ENCODE measurements at places on chromosomes 16 and 17.

GRCh38 chr17:32871746-32872145 is 5.2 kb downstream of the MYO1D start:
- DNase-seq: no peak

- DNase-seq: no peak
Observed at GRCh38 chr17:11980813-11981212, 16.5 kb downstream of the ZNF18 start.

DNA sequence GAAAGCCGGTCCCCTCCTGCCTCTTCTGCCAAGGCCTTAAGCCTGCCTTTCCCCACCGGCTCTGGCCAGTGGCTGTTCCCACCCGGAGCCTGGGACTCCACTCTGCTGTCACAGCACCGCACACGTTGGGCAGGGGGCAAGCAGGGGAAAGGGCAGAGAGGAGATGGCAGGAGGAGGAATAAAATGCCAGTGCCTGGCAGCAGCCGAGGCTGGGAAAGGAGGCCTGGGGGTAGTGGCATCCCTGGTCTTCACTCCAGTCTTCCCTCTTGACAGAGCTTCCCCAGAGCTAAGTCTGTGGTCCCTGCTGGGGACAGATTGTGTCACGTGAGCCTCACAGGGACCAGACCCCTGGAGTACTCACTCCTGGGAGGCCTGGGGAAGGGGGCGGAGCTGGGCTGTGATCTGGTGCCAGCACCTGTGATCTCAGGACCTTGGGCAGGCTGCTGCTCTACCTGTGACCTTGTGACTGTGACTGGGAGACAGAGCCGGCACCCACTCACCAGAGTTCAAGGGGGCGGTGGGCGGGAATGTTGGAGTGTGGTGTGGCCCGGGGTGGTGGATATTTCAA is 97.2 kb upstream of the GSE1 start:
- DNase-seq: no peak

DNA sequence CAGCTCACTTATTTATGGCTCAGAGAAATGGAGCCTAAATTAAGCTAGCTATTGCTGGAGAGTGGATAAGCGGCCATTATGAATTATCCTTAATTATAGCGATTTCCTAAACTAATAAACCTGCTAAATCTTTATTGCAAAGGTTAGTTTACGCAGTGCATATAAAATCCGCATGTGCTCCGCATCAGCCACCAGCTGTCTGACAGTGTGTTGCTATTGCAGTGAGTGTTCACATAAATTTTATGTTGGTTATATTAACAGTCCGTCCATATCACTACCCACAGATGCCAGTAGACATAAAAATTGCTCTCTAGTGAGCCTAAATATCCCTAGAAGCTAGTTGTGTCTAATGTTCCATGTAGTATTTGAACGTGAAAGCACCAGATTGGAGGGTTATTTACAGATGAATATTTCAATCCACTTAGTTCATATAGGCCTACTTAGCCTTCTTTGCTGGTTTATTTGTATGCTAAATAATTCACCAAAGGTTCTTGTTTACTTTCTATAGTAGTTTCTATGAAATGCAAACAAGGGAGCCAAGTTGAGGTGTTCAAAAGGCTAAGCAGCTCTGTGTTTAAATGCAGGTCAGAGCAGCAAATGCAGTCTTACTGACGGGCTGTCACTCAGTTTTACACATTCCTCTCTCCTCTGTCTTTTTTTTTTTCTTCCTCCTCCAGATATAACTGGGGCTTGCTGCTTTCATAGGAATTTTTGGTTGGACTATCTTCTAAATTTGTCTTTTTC is 219.1 kb downstream of the IRX3 start:
- DNase-seq: no peak

- no peak for DNase-seq
Observed at GRCh38 chr17:15431766-15432165, 35.7 kb downstream of the CDRT4 start.

DNA sequence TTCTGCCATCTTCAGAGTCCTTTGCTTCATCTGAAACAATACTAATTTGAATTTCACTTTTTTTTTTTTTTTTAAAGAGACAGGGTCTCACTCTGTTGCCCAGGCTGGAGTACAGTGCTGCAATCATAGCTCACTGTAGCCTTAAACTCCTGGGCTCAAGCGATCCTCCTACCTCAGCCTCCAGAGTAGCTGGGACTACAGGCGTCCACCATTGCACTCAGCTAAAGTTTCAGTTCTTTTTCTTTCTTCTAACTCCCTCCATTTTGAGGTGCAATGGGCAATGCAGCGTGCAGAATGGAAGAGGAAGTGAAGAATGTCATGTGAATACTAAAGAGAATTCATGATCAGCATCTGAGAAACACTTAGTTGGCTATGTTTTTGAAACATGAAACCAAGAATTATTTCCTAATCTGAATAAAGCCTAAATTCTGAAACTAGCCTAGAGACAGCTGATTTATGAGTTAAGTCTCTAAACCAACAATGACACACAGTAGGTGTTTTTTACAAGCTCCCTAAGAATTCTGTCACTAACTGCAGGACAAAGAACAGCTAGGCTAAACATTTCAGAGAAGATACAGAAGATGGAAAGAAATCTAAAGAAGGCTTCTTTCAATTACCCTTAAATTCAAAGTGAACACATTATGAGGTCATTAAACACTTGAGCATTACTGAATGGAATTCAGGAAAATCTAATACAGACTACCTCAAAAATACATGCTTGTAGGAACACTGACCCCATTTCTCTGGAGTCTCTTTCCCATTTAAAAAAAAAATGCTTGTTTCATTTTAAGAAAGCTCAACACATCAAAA is 21.0 kb downstream of the SNN start:
- DNase-seq: no peak

GRCh38 chr17:37081287-37081686 is 132.5 kb downstream of the AATF start:
- DNase-seq: no peak

GRCh38 chr16:66735891-66736290 is 15.5 kb downstream of the DYNC1LI2 start:
- DNase-seq: no peak

DNA sequence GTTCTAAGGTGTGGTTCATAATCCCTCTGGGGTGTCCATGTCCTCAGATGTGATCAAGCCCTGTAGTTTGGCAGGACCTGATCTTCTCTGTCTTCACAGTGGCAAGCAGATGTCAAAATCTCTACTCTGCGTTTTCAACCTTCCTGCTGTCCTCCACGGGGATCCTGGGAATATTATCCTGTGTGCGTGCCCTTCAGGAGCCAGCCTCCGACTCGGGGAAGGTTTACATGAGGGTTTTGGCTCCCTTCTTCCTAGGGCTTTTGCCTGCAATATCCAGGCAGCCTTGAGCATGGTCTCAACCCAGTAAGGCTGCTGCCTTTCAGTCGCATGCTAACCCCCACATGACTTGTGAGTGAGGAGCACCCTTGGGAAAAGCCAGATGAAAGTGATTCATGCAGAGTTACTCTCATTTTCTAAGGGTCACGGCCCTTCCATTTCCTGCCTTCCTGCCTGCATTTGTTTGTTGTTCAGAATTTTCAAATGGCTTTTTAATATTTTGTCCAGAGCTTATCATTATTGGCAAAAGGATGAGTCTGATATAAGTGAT is 202.2 kb upstream of the CHMP6 start:
- no peak for DNase-seq

DNA sequence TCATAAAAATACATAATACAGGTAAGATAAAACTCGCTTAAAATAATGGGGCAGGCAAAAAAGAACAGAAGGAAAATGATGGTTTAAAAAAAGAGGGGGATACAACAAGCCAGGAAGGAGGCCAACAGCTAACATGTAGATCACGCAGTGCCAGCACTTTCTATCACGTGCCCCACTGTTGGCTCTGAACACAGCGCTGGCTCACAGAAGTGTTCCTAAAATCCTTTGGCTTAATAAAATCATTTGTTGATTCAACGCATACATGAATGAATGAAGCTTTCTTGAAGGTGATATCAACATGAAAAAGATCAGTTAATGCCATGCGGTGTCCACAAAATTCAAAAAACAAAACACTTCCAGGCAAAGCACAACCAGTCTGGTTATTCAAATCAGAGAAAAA is 8.5 kb downstream of the ITGAE start:
- no peak for DNase-seq

DNA sequence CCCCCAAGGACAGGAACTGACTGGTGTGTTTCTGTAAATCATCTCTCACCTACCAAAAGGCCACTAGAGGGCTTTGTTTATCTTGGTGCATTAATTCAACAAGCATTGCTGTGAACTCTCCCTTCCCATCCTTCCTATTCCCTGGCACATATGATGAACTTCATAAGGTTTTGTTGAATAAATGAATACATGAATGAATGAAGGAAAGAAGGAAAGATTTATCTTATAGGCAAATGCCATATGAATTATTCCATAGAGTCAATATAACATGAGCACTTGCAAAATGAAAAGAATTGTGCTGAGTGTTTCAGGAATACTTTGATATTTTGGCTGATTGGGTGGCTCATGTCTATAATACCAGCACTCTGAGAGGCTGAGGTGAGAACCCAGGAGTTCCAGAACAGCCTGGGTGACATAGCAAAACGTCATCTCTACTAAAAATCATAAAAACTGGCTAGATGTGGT is 4.3 kb downstream of the SPDYE4 start:
- no peak for DNase-seq

DNA sequence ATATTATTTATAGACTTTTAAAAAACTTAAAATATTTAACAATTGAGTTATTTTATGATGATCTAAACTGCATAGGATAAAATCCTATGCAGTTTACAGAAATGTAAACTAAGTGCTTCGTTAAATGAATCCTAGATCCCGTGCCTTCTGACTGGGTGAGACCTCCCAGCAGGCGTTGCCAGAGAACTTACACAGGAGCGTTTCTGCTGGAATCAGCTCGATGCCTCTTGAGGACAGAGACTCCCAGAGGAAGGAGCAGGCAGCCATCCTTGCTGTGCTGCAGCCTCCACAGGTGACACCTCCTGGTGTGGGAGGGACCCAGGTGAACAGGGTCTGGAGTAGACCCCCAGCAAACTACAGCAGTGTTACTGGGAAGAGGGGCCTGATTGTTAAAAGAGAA is 160.4 kb downstream of the WWOX start:
- no peak for DNase-seq

GRCh38 chr17:34379868-34380267 is 16.8 kb upstream of the CCL1 start:
- DNase-seq: no peak

DNA sequence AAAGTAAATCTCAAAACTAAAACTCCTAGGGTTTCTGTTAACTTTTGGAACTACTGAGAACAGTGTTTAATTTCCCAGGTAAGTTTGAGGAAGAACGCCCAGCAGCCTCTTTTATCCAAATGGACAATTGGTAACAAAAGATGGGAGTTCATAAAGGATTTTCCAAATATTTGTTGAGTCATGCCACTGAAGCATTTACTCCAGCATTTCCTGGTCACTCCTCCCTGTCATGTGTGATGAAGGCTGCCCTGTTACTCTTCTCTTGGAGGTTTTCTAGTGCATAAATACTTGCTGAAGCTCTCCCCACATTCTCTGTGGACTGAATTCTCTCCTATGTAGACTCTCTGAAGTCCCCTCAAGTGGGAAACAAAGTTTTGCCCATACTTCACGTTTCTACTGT is 16.5 kb downstream of the ZNF75A start:
- no peak for DNase-seq

GRCh38 chr17:42283241-42284023 is 4.9 kb upstream of the STAT5A start:
- no peak for DNase-seq

DNA sequence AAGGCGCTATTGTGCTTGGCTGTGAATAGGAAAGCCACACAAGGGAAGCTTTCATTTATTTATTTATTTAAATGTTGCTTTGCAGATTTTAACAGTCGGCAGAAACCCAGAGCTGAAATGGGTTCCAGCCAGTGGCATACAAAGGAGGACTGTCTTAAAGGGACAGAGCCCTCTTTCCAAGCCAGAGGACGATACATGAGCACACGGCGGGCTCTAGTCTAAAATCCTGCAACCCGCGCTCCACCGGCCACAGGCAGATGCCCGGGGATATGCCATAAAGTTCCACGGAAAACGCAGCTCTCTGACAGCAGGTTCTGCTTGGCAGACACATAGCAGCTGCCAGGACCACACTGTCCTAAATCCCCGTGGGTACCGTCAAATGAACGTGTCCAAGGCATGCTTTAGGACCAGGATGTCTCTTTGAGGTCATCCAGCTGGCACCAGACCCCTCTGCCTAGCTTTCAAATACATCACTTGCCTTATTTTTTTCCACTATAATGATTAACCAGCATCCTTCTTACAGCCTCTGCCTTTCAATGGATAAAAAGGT is 64.6 kb downstream of the CYTH1 start:
- no peak for DNase-seq

DNA sequence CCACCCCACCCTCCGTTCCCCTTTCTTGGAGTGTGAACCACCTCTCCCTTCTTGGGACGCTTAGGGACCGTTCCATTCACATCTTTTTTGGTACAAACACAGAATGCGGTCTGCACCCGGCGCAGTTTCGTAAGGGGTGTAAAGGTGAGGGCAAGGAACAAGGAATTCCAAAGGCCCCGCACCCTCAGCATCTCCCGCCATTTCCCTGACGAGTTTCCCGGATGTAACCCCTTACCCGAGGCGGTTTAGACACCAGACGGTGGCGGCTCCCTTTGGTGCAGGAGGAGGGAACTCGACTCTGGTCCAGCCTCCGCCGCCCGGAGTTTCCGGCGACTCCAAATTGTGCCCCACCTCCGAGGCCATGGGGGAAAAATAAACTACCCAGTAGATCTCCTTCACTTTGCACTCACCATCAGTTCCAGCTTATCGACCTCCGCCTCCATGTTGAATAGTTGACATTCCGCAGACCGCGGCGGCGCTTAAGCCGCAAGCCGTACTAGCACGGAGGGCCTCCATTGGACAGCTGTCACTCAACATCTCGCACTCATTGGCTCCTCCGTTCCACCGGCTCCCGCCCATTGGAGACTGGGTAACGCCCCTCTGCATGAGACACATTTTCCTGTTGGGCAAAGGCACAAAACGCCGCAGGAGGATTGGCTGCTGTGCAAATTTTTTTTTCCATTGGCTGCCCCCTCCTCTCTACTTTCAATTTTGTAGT is at the start of gene SKA2:
SKA2 (minus strand) TSS at position 466 of the 718 bp plus-strand sequence; CDS start at position 443, 23 bp downstream.
- DNase-seq: peak; percentile 85

DNA sequence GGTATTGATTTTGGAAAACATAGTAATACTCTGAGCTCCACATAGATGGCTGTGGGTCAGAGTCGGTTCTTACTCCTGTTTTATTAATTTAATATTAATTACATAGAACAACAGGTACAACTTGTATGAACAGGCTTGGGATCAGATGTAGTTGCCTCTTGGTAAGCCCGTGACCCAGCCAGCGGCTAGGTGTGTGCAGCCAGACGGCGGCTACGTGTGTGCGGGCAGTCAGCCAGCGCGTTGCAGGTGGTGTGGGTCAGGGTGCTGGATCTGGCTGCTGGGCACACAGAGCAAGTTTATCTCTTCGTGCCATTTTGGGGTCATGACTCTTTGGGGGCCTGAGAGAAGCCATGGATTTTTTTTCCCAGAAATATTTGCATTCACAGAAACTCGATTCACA is 30.3 kb downstream of the DBNDD1 start:
- DNase-seq: no peak

GRCh38 chr17:83161298-83162034 is 82.1 kb downstream of the METRNL start:
- no peak for DNase-seq
